Thoracic aorta (tissue), 2 donors: ENCODE measurements at places on chromosomes 6 and 20.

GRCh38 chr6:137883400-137884148, 16.5 kb downstream of the TNFAIP3 start:
- no peak for DNase-seq

- DNase-seq = no peak
Observed at GRCh38 chr20:24584538-24585356, 115.3 kb downstream of the SYNDIG1 start.

DNA sequence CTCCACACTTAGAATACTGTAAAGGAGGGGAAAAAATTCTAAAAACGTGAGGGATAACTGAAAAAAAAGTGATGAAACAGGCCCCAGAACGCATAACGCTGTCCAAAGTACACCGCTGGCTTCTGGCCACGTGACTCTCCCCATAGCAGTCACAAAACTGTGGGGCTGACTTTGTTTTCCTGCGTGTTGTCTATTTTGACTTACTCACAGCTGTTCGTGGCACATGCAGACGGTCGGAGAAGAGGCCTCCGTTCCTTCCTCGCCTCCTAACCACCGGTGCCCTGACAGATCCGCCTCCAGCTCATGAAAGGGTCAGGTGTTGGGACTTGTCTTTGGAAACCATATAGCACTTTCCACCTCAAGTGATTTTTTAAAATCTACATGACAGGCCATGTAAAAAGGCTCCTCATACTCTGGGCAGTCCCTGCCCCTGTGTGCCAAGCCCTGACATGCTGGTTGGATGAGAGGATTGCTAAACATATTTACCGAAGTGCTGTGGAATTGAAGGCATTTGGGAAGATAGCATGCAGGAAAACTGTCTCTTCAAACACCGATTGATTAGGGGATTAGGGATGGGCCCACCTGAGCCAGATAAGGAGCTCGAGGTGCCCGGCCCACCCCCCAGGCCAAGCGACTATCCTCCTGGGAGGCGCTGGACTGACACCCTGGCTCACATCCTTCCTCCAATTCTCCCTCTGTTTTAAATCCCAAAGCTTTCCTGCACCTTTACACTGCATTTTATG, 54.8 kb downstream of the DACT2 start:
- no peak for DNase-seq

- DNase-seq = no peak
Observed at GRCh38 chr6:34969662-34970265, 80.7 kb downstream of the ANKS1A start.

GRCh38 chr6:99402448-99402847, 8.5 kb upstream of the COQ3 start:
- no peak for DNase-seq

- no peak for DNase-seq
Observed at GRCh38 chr6:28351087-28351486, 1.3 kb downstream of the ZKSCAN3 start.

- no peak for DNase-seq
Observed at GRCh38 chr6:13466304-13467215, 20.8 kb downstream of the GFOD1 start.

DNA sequence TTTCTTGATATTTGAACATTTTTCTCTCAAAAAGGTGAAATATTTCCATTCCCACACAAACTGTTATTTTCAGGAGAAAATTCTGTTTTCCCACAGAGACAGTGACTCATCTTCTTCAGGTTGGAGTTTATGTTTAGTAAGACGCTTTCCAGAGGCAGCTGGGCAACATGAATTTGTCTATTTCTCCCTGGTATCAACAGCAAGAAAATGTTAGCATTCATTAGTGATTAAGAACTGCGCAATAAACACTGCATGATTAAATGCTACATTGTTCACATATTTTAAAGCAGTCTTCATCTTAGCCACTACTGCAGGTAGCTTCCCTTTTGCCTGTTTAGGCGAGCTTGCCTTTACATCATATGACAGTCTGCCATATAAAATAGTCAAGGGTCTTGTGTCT, 295.7 kb downstream of the C6orf118 start:
- DNase-seq = no peak
